Effector CD4-positive, alpha-beta T cell (primary cell): ENCODE measurements at places on chromosomes 13 and 19.

GRCh38 chr19:45070861-45071544 is 5.3 kb downstream of the ZNF296 start:
- DNase-seq: no peak

DNA sequence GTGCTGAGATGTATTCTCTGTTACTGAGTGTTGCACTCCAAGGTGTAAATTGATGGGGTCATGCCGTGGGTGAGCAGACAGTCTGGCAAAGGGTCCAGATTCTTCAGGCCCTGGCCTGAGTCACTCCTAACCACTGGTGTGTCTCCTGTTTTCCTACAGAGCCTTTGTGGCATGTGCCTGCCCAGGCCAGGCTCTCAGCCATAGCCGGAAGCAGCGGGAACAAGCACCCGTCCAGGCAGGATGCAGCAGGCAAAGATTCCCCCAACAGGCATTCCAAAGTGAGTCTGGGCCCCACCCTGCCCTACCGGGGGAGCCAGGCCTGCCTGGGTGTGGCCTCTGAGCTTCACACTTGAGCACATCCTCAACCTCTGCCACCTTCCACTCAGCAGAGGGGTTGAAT is 61.9 kb downstream of the DPF1 start:
- DNase-seq: no peak

GRCh38 chr19:51751655-51752054 is at the start of gene FPR1:
Gene FPR1, minus strand, starts transcription at chr19:51751878. Its CDS starts 4,884 bp downstream, at chr19:51746994.
- no peak for DNase-seq

DNA sequence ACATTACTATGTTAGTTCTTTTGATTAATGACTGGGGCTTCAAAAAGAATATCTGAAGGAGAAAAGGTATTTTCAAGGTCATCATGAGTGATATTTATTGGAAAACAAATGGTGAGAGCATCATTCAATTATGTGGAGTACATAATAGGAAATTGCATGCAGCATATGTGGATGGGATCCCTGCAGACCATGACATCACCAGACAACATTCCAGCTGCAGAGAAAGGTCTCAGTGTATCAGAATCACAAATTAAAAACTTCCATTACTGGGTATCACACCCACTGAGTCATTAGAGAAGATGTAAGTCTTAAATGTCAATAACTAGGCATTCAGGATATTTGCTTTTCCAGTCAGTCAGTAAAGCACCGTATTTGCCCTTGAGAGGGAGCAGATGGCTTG is 574.4 kb upstream of the SLC10A2 start:
- DNase-seq: no peak

DNA sequence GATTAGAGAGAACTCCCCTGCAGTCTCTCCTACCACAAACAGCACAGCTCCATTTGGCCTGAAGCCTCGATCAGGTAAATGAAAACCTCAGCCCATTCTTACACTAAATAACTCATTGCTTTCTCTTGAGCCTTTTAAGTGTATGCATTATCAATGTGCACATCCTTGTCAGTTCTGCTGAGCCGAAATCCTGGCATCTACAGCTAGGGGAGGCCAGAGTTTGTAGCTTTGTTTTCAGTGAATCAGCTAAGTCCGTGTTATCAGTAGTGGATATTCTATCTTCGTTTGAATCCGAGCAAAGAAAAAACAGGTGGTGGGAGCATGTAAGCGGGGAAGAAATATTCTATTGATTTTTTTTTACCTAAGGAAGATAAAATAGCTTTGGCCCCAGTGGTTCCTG is 84.4 kb downstream of the ESD start:
- no peak for DNase-seq

GRCh38 chr19:54428323-54429175 is 13.3 kb downstream of the TTYH1 start:
- no peak for DNase-seq

- DNase-seq: no peak
These were observed 17.4 kb downstream of the ZC3H4 start for GRCh38 chr19:47096100-47096704.

DNA sequence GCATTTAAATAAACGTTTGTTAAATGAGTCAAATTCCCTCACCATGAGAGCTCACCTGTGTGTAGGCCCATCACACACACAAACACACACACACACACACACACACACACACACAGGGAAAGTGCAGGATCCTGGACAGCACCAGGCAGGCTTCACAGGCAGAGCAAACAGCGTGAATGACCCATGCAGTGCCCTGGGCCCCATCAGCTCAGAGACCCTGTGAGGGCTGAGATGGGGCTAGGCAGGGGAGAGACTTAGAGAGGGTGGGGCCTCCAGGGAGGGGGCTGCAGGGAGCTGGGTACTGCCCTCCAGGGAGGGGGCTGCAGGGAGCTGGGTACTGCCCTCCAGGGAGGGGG is 8.5 kb upstream of the CEACAM5 start:
- no peak for DNase-seq

DNA sequence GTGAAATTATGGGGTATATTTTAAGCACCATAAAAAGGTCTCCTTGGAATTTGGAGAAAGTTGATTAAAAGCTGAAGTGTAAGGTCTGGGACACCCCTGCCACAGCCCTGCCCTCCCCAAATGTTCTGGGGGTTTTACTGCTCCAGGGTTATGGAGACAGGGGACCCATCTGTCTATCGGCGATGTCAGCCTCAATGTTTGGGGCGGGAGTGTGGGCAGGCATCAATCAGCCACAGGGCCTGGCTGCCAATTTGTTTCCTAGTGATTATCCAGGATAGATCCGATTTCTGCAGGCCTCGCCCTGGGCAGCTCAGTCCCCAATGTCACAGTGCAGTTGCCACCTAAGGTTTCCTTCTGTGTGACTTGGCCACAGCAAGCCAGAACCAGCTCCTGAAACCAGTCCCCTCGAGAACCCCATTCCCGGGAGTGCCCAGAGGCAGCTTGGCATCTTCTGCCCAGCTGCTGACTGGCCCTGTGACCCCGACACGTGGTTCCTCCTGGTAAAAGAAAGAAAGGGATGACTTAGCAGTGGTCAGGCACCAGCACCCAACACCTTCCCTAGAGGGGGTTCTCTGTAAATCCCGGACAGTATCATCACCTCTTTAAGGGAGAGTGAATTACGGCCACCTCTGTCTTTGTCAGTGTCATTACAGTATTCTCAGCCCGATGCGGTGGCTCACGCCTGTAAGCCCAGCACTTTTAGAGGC is 41.6 kb downstream of the MYO9B start:
- DNase-seq: no peak

GRCh38 chr13:44336934-44337333 is 36.7 kb upstream of the SERP2 start:
- no peak for DNase-seq

DNA sequence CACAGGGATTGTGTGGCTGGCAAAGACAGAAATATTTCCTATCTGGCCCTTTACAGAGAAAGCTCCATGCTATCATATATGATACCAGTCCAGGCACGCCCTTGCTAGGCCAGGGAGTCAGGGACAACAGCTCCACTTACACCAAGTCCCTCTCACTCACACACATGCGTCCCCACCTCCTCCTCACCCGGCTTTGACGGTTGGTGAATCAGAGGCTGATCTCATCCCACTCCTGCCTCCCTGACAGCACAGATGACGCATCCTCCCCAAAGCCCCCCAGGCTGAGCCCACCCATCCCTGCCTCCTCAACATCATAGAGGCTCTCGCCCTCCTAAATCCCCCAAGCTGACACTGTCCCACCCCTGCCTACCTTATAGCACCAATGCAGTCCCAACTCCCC is 62.7 kb downstream of the F2RL3 start:
- DNase-seq: no peak

DNA sequence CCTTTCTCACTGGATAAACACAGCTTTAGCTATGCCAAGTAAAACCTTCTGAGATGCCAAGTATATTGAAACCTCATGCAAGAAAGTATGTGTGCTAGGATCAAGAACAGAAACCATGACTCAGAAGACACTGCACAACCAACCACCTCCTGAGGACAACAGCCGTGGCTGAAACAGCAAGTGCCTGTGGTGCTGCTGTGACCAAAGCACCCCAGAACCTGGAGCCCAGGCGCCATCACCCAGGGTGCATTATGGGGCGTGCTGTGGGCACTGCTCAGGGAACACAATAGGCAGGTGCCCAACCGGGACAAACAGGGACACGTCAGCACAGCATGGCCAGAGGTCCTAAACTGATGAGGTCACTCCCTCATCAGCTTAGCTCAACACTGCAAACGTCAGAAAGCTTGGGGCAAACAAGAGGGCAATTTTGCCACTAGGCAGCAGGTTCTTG is 101.3 kb upstream of the SLC15A1 start:
- DNase-seq: no peak

DNA sequence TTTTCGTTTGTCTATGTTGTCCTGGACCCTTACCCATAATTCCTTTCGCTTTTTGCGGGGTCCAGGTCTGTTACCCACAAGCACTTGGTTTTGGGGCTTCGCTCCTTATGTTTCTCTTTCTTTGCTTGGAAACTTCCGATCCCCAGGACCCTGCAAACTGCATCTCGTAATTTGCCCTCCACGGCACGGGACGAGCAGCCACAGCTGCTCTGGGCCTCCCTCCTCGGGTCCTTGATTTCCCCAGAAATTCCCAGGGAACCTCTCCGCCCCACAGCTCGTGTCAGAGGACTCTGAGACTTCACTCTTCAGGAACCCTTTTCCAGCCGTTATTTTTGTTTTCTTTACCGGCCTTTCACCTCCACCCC is 599 bp downstream of the SNRNP70 start:
- no peak for DNase-seq

DNA sequence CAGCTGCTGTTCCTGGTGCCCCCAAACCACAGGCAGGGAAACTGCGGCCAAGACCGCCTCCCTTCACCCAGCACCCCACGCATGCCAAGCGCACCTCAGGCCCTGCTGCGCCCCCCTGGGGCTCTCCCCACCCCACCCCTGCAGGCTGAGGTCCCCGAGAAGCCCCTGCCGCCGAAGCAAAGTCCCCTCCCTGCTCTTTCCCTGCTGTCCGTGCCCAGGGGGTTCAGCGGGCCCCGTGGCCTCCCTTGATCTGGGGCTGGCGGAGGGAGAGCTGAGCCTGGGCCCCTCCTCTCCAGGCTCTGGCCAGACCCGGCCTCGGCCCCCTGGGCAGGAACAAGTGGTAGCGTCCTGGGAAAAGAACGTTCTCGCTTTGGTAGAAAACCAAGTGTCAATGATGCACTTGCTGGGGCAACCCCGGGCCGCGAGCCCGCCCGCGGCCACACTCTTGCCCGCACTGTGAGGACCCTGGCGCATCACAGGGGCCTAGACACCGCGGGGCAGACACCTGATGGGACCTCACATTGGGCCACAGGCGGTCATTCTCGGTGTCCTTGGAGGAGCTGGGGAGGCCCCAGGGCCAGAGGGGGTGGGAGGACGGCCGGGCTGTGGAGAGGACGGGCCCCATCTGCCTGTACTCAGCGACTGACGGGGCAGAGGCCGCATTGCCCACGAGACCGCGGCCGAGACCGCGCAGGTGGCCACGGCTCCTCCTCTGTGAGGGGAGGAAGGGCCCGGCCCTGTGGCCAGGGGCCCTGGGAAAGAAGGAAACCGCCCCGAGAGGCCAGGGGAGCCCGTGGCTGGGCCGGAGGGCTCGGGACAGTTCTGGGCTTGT is 29.0 kb downstream of the GPX4 start:
- no peak for DNase-seq

DNA sequence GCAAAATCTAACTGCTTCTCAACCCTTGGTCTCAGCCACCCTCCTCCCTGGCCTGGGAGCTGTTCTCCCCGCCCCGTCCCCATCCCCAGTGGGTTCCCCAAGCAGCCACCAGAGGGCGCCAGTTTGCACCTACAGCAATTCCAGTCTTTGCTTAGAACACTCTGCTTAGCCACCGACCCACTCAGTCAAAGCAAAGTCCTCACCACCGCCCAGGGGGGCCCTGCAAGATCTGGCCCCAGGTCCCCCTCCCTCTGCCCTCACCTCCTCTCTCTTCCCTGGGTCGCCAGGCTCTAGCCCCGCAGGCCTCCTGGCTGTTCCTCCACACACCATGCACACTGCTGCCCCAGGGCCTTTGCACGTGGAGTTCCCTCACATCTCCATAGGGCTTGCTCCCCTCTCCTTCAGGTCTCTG is 12.4 kb downstream of the TMEM143 start:
- DNase-seq: peak; percentile 69

DNA sequence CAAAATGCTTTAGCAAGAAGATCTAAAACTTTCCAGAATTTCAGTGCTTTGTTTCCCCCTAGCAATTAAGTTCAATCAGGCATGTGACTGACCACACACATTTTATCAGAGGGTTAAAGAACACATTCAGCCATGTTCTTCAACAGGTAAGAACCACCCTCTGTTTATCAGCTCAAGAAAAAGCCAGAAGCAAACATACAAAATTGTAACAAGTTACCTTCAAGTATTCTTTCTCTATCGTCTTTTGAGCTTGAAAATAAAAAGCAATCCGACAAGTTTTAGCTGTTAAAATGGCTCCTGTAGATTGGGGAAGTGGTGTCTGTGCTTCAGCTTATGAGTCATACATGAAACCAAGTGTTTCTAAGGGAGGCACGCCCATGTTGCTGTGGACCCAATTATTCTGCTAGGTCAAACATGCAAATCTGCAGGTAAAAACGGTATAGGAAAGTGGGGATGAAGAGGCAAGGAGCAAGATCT is at the start of gene ELF1:
Gene ELF1, minus strand, starts transcription at position 306 of the 477 bp plus-strand sequence. CDS start 37,262 bp downstream, outside the sequence.
- peak; percentile 54 for DNase-seq

DNA sequence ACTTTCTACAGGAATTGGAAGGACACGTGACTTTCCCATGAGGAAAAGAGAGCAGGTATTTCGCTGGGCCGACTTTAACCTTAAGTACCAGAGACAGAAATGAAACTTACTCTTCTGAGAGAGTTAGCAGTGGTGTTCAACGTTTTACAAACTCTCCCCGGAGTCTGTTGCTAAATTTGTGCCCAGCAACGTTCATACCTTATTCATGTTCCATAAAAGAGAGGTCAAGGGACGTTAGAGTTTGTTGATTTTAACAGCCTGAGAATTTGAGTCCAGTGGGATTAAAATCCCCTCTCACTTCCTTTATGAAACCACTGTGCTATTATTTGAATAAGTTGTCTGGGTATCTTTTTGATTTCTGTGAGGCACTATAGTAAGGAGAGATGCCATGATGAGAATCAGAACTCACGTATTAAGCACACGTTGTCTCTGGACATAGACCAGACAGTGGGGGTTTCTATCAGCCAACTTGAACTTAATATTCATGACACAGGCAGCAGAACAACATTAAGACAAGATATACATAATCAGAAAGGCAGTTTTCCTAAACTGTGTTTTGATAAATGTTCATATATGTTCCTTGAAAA is 33.4 kb downstream of the SPRY2 start:
- DNase-seq: no peak

DNA sequence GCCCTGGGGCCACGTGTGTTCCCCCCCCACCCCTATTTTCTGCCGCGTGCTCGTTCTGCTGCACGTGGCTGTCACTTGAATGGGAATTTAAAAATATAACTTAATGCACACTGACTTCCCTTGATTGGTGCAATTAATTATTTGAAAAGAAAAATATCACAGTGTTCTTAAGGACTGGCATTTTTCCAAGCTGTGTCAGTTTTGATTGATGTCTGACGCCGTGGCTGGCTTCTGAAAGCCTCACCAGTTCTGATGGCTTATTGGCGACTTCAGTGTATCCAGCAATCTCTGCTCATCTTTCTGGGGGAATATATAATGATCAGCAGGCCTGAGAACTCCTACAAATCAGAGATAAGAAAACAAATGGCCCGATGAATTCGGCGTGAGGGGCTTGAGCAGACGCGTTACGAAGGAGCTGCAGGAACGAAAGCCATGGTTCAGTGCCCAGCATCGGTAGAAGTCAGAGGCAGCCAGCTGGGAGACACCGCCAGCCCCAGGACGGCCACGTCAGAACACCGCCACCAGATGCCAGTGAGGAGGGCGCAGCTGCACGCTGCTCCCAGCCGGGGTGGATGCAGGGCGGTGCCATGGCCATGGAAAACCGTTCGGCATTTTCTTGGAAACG is 111.2 kb downstream of the KDM4B start:
- no peak for DNase-seq
